NB4 (cell line): ENCODE measurements at places on chromosomes 11 and 22.
A peak's percentile ranks its signal among the peaks of the same experiment; 100 is the strongest.

- DNase-seq, result no peak
Observed at GRCh38 chr22:41914611-41915034, 251 bp downstream of the SHISA8 start.

DNA sequence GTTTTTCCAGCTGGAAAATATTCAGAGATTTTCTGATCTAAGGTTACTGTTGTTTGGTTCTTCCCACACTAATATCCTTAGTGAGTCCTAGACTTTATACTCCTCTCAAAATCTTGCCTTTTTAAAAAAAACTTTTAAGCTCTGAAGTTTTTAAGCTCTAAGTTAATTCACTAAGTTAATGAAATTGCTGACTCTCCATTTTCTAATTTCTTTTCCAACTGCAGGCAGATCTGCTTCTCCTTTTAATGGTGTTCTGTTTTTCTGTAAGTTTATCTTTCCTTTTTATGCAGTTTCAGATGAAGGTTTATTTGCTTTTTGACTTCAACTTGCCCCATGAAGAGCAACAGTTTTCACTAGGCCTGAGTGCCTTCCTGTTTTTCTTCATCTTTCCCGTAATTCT, 125.8 kb upstream of the ARHGAP42 start:
- no peak for DNase-seq

DNA sequence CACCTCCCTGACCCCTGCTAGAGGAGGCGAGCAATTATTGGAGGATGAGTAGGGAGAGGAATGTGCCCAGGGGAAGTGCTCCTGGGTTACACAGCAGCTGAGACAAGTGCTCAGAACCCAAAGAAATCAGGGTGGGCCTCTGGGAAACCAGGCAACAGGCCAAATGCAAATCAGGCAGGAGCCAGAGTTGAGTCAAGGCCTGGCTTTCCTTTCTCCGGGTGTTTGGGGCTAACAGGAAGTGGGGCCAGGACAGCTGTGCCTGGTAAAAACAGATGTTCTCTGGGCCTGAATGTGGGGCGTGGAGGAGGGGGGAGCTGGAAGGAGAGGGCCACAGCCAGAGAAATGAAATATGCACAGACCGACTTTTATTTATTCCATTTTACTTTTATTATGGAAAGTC, 22.0 kb downstream of the MFNG start:
- DNase-seq, result no peak

GRCh38 chr11:34198523-34198922, 93.1 kb downstream of the NAT10 start:
- DNase-seq, result peak; percentile 33

DNA sequence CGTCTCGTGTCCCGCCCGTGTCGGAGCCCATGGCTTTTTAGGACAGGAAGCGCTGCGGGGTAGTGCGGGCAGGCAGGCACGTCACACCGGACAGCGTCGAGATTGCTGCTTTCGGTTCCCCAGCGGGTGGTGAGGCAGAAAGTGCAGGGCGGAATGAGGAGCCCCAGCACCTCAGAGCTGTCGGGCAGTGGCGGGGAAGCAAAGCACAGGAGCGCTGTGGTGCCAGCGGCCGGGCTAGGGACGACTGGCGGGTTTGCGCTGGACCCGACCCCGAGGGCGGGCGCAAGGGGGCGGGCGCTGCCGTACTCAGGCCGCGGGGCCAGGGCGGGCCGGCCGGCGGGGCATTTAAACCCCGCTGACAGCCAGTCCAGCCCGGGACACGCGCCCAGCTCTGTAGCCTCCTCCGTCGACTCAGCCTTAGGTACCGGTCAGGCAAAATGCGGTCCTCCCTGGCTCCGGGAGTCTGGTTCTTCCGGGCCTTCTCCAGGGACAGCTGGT, at the start of gene SLC37A2:
Gene SLC37A2 (plus strand): TSS at position 375 of the 498 bp plus-strand sequence. CDS start 63 bp downstream, at position 438.
- DNase-seq, result peak; percentile 87

DNA sequence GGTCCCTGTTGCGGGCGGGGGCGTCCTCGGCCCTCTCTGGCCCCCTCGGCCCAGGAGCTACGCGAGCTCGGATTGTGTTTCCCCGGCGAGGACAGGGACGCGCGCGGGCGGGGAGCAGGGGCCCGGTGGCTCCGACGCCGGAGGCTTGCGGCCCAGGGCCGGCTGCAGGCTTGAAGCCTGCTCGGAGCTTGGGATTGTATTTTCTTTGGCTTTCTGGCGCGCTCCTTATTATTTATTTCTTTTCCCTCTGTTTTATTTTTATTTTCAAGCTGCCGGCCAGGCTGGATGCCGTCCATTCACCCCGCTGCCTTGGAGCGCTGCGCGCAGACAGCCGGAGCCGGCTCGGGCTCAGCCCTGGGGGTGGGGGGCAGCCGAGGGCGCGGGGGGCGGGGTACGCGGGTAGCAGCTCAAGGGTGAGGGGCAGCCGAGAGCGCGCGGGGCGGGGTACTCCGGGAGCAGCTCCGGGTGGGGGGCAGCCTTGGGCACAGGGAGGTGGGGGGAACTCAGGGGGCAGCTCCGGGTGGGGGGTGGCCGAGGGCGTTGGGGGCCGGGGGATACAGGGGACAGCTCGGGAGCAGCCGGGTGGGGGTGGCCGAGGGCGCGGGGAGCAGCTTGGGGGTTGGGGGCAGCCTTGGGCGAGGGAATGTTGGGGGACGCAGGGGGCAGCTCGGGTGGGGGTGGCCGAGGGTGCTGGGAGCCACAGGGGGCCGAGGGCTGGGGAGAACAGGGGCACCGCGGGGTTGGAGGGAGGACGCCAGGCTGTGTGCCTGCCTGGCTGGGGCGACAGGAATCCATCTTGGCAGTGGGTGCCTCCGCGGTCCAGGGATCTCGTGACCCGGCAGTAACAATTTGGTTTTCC, 42.7 kb downstream of the KCNJ1 start:
- no peak for DNase-seq

GRCh38 chr22:22657712-22658111, 13.3 kb downstream of the GGTLC2 start:
- no peak for DNase-seq

DNA sequence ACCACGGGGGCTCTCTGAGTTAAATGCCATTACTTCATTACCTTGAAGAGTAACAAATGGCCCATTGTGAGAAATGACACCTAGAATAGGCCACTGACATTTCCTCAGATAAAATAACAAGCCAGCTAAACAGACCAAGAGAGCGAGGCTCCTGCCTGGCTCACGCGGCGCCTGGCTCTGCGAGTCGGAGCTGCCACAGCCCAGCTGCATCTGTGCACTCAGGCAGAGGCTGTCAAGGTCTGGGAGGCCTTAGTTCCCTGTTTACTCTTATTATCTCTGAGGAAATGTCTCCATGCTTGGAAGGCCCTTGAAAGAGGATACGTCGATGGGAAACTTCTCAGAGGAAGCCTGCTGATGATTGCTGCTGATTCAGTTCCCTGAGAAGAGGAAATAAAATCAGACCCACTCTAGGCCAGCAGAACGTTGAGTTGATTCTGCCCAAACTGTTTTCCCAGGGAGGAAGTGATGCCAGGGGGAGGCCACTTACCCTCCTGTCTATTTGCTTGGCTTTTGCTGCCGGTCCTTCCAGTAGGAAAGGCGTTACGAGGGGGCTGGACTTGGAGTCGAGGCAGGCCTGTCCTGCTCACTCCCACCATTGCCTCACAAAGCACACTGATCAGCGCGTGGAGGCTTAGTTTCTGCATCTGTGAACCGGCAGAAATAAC, 208.8 kb downstream of the TBC1D22A start:
- no peak for DNase-seq

GRCh38 chr11:134398644-134399292, 13.3 kb downstream of the B3GAT1 start:
- DNase-seq, result no peak

DNA sequence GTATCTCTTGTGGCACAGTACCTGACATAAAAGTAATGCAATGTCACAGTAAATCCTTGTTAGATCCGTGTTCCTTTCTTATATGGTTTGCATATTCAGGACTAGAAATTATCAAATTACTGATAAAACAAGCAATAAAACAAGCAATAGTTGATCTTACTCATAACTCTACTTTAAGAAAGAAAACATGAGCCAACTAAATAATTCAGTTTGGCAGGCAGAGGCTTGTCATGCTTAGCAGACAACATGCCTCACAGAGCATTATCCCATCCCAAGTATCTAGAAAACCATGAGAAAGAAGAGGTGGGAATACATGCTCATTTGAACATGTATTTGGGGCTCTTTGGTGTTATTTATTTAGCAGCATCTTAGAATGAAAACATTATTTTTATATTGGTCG, 241.9 kb downstream of the SOX6 start:
- DNase-seq, result no peak

- no peak for DNase-seq
Observed at GRCh38 chr11:19508165-19508564, 204.5 kb upstream of the NAV2 start.

DNA sequence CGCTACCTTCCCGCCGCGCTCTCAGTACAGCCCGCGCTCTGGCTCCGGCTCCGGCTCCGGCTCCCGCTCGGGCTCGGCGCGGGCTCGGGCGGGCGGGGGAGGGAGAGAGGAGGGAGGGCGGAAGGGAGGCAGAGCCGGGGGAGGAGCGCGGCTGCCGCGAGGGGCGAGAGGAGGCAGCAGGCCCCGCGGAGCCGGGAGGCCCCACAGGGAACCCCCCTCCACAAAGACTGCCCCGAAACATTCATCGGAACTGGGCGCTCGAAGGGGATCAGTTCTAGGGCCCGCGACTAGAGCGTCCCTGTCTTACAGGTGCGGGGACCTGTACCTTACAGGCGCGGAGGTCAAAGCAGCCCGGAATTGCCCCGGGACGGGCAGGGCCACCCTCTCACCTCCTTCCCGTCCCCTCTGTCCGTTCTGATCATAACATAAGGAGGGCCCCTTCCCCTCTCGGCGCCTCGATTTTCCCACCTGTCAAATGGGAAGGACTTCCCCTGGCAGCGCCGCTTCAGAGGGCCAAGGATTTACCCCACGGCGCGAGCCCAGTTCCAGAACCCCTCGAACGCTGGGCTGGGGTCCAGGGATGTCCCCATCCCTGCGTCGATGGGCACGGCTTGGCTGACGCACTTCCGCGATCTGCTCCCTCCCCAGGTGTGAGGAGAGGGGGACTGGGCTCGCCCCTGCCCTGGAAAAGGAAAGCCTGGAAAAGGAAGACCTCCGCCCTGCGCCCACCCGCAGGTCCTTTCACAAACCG, at the start of gene SHISA8:
Gene SHISA8 (minus strand): TSS at position 40 of the 751 bp plus-strand sequence. CDS start 407 bp downstream, outside the sequence.
- peak; percentile 58 for DNase-seq

GRCh38 chr22:26259510-26259909, 90.2 kb downstream of the SEZ6L start:
- DNase-seq, result peak; percentile 59

DNA sequence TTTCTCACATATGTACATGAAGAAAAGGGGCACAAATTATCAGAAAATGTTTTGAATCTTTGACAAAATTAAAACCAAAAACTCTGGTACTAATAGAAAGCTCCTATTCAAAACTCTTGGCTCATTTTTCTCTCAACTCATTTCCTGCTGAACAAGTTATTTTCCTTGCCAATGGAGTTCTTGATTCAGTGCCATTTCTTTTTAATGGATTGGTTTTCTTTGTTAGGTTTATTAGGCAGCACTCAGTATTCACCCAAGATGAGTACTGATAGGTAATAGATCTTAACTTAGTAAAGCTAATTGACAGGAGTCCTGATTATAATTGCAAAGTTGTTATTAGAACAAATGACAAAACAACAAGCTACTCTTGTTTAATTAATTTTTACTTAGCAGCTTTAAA, 279.4 kb upstream of the PDGFD start:
- no peak for DNase-seq

GRCh38 chr11:12439615-12440014, 62.2 kb downstream of the PARVA start:
- DNase-seq, result no peak

GRCh38 chr11:36361901-36362391, 65.9 kb downstream of the PRR5L start:
- no peak for DNase-seq

DNA sequence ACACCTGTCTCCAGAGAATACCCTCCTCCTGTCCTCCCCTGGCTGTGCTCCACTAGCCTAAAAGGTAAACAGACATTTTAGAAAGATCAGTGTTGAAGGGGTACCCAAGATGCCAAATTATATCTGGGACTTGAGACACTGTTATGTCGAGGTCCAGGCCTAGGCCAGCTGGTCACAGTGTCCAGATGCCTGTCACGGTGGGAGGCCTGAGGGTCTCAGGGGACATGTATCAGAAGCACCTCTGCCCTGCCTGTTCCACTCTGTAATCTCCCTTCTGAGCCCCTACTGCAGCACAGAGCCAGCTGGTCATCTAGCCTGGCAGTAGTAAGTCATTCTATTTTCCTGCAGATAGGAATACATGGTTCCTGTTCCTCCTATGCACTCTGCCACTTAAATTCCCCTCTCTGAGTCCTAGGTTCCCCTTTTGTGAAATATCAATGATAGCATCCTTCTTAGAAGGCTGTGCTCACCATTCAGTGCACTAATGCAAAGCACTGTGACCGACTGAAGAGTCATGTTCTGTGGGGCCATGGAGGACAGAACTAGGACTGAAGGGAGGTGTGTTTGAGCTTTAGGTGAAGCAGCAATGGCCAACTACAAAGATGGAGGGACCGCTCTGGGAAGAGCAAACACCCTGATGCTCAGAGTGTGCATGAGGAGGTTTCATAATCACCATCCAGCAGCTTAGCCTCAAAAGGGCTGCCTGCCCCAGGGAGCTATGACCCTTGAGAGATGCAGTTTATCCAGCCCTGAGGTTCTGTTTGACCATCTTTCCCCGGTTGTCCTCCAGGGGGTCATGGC, 44.8 kb upstream of the TUB start:
- no peak for DNase-seq

- no peak for DNase-seq
Observed at GRCh38 chr22:21687685-21688259, 22.0 kb downstream of the PPIL2 start.

- DNase-seq, result no peak
Observed at GRCh38 chr11:119432484-119433357, 9.7 kb upstream of the THY1 start.

GRCh38 chr11:123152951-123153350, 42.1 kb downstream of the CLMP start:
- DNase-seq, result no peak

DNA sequence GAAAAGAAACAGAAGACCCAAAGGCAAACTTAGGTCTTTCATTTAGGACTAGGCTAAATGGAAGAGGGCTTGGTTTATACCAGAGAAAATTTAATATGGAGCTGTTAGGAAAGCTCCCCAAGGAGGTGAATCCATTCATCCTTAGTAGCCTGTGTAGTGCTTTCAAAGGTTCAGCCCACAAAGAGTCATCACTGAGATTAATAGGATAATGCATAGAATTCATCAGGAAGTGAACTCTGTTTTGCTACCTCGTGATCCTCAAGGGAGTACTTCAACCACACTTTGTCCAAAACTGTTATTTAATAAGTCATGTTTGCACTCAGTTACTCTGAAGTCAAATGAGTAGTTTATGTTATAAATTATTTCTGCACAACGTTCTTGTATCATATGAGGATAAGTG, 43.3 kb upstream of the MMP7 start:
- peak; percentile 70 for DNase-seq

- DNase-seq, result no peak
Observed at GRCh38 chr22:19043121-19044085, 78.8 kb downstream of the DGCR2 start.
